Memory B cell (primary cell): ENCODE measurements at places on chromosomes 7 and 10.

GRCh38 chr10:84944187-84944586 lies 615.8 kb downstream of the CCSER2 start:
- DNase-seq: no peak

DNA sequence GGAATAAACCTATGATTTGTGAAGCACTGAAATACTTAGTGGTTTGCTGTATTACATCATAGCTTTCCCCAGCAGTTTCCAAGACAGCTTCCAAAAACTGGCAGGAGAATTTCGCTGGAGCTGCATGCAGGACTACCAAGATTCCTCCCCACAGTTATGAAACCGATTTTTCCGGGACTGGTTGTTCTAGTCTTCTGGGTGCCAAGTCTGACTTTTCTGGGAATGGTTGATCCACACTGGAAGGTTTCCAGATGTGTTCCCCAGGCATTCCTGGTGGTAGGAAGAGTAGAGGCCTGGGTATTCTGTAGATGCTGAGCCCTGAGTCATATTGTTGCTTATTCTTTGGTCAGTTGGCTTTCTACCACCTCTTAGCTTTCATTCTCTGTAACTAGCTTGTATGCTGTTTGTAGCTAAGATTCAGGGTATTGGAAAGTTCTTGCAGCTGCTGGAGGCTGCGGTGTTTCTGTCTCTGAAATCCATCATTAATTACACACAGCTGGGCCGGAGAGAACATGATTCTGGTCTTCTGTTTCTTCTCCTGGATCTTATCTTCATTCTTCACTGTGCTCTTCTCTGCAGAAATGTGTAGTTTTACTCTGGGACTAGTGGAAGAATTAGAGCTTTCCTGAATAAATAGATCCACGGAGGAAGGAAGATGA lies 6.3 kb downstream of the ABCC2 start:
- no peak for DNase-seq

DNA sequence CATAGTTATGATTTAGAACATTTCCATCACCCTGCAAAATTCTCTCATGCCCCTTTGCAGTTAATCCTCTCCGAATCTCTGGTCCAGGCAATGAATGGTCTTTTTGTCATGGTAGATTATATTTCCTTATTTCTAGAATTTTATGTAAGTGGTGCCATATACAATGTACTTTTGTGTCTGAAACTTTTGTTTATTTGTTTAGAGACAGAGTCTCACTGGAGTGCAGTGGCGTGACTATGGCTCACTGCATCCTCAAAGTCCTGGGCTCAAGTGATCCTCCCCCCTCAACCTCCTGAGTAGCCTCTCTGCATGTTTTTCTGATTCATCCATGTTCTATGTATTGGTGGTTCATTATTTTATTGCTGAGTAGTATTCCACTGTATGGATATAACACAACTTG lies 23.2 kb upstream of the PDK4 start:
- DNase-seq: no peak

DNA sequence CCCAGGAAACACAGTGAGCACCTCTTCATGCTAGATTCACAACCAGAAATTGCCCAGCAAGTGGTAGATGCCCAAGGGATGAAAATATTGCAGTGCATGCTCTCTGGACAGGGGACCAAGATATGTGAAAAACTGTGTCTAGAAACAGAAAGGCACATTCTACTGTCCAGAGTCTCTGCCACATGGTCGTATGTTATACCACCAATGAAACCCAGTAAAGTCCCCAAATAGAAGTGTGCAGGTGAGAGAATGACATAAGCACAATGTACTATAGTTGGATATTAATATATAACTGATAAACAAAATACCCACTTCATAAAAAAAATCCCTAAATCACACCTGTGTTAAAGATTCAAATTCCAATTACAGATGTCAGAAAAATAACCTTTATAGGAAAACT lies 43.8 kb downstream of the RASGEF1A start:
- DNase-seq: no peak

- DNase-seq: peak; percentile 29
These were observed at the start of gene HOXA6 for GRCh38 chr7:27147199-27148030. Gene HOXA6, minus strand, starts transcription at chr7:27147774. Its CDS starts 25 bp downstream, at chr7:27147749.

DNA sequence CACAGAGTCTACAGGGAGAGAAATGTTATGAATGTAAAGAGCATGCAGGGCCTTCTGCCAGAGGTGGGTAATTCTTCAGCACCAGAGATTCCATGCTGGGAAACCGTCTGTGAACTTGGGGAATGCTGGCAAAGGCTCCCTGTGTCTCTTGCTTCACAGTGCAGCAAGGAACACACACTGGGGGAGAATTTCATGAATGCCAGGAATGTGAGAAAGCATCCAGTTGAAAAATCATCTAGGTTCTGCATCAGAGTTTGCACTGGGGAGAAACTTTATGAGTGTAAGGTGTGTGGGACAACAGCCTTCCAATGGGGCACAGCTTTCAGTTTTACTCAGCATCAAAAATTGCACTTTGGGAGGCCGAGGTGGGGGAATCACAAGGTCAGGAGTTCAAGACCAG lies 224.3 kb upstream of the IGFBP3 start:
- DNase-seq: no peak

GRCh38 chr10:116084161-116084560 lies 188.8 kb downstream of the GFRA1 start:
- no peak for DNase-seq
